DMS53 (cell line): ENCODE measurements at places on chromosomes 6 and 20.

DNA sequence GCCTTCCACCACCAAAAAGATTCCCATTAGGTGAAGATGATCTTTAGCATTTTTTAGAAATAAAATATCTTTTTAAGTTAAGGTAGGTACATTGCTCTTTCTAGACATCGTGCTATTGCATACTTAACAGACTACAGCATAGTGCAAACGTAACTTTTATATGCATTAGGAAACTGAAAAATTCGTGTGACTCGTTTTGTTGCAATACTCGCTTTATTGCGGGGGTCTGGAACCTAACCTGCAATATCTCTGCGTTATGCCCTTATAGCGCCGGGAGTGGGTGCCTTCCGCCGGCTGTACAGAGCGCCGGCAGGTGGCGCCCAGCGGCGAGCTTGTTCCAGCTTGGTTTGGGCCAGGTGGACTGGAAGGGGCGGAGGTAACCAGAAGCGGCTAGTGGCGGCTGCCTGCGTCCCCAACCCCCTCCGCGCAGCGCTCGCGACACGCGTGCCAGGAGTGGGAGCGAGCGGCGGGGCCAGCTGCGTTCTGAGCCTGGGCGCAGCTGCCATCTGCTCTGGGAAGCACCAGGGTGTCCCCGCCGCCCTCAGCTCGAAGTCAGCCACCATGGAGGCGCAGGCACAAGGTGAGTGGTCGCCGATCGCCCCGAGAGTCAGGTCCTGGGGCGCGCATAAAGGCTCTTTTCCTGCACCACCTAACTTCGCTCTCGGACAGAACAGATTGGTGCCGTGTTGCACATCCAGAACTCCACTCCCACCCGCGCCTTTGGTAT lies at the start of gene TPD52L1:
TPD52L1 (plus strand) TSS at position 383 of the 727 bp plus-strand sequence; CDS start at position 562, 179 bp downstream.
- DNase-seq: peak; percentile 93

GRCh38 chr6:107550241-107550840 lies 60.4 kb downstream of the SOBP start:
- DNase-seq: no peak

GRCh38 chr6:25303254-25303653 lies 24.1 kb downstream of the CARMIL1 start:
- DNase-seq: no peak

DNA sequence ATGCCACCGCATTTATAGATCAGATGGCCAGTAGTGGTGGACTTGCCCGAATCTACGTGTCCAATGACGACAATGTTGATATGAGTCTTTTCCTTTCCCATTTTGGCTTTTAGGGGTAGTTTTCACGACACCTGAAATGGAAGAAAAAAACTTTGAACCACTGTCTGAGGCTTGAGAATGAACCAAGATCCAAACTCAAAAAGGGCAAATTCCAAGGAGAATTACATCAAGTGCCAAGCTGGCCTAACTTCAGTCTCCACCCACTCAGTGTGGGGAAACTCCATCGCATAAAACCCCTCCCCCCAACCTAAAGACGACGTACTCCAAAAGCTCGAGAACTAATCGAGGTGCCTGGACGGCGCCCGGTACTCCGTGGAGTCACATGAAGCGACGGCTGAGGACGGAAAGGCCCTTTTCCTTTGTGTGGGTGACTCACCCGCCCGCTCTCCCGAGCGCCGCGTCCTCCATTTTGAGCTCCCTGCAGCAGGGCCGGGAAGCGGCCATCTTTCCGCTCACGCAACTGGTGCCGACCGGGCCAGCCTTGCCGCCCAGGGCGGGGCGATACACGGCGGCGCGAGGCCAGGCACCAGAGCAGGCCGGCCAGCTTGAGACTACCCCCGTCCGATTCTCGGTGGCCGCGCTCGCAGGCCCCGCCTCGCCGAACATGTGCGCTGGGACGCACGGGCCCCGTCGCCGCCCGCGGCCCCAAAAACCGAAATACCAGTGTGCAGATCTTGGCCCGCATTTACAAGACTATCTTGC lies 725 bp downstream of the EEF1A1 start:
- DNase-seq: peak; percentile 87

GRCh38 chr6:37129566-37129965 lies 40.4 kb upstream of the PIM1 start:
- DNase-seq: no peak

DNA sequence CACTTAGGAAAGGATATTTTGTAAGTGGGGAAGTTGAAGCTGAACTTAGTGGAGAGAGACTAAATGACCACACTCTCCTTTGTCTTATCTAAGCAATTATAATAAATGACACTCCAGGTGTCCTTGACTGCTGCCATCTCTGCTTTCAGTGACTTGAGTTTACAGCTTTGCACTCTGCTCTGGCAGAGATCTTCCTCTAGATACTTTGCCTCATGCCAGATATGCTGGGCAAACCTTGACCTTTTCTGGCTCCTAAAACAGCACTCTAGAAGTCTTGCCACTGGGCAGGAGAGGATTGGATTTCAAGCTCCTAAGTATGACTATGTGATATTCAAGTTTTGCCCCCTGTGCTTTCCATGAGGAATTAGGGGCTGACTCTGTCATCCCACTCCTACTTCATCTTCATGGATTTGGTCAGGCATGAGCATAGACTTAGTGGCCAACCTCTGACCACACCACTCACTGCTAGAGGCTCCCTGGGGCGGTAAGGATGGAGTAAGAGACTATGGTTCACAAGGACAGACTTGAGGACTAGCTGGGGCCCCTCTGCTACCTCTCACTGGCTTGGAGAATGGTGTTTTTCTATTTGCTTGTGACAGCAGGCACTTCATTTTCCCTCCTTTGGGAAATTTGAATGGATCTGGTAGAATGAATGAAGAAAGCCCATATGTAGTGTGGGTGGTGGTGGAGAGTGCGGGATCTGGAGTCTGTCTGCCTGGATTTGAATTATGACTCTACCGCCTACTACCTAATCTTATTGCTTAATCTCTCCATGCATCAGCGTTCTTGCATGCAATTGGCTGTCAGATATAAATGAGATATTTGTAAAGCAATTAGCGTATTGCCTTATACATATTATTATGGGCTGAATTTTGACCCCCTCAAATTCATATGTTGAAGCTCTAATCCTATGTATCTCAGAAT lies 191.4 kb downstream of the REV3L start:
- no peak for DNase-seq

- DNase-seq: peak; percentile 47
These were observed 96.9 kb downstream of the SCML4 start for GRCh38 chr6:107727096-107727757.
